Fibroblast of skin of abdomen (primary cell): ENCODE measurements at places on chromosomes 3 and 15.

- no peak for DNase-seq
These were observed 114.6 kb downstream of the XXYLT1 start for GRCh38 chr3:195156286-195156890.

- DNase-seq: peak; percentile 50
These were observed 75.1 kb downstream of the SLC12A8 start for GRCh38 chr3:125137358-125138033.

- DNase-seq: no peak
These were observed 22.8 kb downstream of the VIPR1 start for GRCh38 chr3:42525212-42525611.

DNA sequence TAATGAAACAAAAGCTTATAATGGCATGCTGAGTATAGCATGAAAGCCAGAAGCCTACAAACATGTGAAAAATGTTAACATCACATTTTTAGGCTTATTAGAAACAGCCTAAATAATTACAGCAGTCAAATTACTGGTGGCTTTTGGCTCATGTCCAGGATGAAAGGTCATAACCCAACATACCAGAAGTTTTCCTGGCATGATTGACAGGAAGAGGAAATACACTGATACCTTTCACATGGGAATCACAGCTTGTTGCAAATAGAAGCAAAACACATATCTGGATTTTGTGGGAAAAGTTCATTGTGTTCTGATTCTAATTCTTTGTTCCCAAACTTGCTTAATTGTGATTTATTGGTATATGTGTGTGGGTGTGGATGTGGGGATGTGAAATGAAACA is 393.5 kb upstream of the ARRDC4 start:
- no peak for DNase-seq

GRCh38 chr3:194386066-194386465 is 13.0 kb downstream of the GP5 start:
- DNase-seq: no peak

DNA sequence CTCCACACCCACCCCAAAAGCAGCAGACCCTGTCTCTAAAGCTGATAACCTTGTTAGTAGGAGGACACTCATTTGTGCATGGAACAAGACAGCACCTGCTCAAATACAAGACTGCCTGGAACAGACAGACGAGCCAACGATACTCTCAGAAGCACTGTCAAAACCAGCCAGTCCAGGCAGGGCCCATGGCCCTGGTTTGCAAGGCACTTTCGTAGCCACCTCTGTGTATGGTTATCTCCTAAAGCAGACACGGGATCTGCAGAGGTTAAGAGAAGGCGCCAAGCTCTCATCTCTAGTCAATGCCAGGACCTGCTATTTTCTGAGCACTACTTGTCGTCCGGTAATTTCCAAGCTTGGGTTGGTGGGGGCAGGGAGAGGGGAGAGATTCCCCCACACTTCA is 10.5 kb downstream of the NTRK3 start:
- no peak for DNase-seq

GRCh38 chr3:117304681-117305080 is 595.1 kb downstream of the TUSC7 start:
- DNase-seq: no peak

DNA sequence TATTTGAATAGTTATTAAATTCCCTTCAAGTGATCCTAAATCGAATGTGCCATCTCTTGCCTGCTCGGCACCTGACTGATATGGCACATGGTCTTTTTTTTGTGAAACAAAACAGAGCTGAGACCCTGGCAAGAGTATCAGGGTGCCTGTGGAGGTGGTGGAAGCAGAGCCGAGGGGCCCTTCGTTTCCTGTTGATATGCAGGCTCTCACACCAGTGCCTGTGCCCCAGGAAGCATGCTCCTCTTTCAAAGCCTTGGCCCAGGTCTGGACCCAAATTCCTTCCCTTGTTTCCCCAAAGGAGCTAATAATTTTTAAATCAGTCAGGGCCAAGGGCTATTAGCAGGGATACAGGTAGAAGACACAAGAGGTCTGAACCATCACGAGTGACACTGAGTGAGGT is 21.5 kb upstream of the MRPS22 start:
- DNase-seq: no peak

- no peak for DNase-seq
These were observed 54.6 kb downstream of the UMPS start for GRCh38 chr3:124784686-124785382.

DNA sequence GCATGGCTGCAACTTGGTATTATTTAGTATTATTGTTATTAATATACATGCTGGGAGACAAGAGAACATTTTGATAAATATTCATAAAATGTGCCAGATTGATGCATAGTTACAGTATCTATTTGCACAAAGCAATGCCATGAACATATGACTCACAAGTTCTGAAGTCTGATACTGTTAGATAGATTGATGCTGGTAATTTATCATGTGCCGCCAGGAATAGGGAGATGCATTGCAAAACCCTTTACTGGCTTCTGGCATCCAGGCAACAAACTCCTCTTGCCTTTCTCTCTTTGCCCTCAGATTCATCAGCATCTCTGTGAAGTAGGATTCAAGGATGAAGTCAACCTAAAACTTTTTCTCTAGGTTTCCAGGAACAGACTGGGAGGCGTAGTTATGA is 41.0 kb upstream of the SLC25A26 start:
- peak; percentile 13 for DNase-seq

GRCh38 chr3:125051715-125052581 is 3.8 kb downstream of the HEG1 start:
- peak; percentile 92 for DNase-seq

DNA sequence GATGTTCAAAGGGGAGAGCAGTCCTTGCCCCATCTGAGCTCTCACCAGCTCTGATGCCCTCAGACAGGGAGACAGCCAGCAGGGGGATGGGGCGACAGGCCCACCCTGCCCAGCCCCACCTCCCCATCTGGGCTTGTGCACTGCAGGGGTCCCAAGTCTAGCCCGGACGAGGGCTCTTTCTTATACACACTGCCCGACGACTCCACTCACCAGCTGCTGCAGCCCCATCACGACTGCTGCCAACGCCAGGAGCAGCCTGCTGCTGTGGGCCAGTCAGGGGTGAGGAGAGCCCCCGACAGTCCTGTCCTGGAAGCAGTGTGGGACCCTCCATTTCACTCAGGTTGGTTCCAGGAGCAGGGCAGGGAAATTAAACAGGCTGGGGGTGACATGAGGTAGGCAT is 73.9 kb downstream of the BOC start:
- no peak for DNase-seq

DNA sequence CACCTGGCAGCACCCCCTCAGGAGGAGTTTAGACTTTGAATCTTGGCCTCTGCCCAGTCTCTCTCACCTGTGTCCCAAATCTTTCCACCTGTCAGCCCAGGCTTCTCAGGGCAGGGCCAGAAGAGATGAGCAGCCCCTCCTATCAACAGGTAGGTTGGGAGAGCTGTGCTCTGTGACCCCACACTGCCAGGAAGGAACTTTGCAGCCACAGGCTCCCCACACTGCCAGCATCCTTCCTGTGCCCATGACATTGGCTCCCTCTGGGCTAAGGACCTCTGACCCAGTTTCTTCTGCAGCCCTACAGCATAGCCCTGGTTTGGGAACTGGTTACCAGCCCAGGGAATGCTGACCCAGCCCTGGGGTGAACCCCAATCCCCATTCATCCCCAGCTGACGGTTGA is 115.7 kb upstream of the IQSEC1 start:
- no peak for DNase-seq

DNA sequence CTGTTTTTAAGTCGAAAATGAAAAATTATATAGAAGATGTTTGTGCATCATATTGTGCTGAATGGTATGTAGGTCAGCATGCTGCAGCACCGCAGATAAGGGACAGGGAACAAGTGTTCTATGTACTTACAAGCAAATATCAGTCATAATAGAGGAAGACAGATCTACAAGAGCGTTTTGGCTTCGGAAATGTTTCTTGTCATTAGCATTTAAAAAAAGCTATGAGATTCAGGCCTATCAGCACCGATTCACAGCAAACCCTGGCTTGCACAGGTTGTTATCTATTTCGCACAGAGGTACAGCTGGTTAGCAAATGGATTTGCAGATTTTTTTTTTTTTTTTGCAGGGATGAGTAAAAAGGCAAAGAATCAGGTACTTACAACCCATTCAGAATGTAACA is 204.2 kb upstream of the TBC1D5 start:
- DNase-seq: no peak

GRCh38 chr3:104629038-104629437 is 737.7 kb upstream of the ALCAM start:
- peak; percentile 87 for DNase-seq

GRCh38 chr15:70466895-70467529 is 296.3 kb downstream of the UACA start:
- peak; percentile 67 for DNase-seq

- peak; percentile 90 for DNase-seq
These were observed 45.0 kb downstream of the PDHB start for GRCh38 chr3:58388550-58389091.

GRCh38 chr15:37199545-37199944 is 99.2 kb upstream of the MEIS2 start:
- DNase-seq: no peak

DNA sequence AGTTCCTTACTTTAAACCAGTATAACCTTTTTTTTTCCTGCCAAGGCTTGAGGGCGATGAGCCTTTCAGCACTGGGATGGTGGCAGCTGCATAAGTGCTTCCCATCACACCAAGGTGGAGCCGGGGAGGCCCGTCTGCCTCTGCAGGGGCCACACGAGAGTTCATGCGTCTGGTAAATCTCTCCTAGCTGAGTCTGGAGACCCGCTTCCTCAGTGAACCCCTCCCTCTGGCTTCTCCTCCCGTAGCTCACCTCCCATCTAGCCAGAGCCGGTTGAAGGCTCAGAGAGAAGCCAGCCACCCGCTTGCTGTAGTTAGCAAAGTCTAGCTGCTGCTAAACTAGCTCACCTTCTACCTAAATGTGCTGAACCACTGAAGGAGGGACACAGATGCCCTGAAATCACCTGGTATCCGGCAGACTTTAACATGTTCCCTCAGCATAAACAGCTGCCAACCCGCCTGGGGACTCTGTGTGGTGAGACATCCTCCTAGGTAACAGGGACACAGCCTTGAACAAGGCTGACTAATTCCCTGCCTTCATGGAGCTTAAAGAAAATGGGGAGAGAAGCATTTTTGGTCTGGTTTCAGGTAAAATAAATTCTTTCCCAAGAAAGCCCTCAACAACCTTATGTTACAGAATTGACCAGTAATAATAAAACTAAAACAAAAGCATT is 42.9 kb downstream of the RLBP1 start:
- DNase-seq: no peak

DNA sequence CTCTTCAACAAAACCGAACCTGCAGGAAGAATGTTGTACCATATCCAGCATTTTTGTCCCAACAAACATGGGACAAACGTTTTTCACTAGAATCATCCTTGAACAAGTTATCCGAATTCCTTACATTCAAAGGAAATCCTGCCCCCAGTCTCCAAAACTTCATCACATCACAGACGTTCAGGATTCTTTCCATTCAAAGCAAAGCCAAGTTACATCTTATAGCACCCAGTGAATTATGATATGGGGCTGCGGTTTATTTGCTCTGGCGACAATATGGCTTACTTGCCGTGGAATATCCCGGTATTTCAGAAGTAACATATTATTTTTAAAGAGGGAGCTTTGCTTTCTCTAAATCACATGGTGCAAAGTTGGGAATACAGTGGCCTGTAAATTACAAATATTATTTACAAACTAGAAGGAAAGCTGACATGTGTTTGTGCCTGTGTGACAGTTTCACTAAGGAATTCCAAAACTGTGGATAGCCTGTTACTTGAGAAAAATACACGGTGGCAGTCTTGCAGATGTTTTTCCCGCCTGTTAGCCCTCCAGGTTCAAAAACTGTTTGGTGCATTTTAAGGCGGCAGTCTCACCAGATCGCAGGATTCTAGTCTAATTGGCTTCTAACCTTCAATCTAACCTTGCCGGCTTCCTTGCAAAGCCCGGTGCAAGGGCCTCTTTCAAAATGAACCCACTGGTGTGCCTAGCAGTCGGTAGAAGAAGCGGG is 736 bp upstream of the MBNL1 start:
- DNase-seq: peak; percentile 75

DNA sequence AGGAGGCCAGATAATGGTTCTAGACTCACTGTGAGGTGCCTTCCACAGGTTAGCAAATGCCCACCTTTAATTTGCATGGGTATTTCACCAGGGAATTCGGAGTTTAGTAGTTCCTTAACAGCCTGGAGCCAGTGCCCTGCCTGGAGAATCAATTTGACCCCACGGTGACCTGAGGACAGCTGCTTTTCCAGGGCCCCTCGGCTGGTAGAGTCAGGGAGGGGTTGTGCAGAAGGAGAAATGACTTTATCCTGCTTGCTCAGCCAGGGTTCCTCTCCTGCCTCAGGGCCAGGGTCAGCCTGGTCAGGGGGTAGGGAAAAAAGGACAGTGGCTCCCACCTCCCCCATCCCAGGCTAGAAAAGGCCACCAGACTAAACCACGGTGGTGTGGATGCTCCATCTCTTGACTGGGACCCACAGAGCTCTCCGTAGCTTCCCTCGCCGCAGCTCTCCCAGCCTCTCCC is 12.0 kb downstream of the DLL4 start:
- DNase-seq: no peak

GRCh38 chr3:65112751-65113300 is 425.0 kb upstream of the ADAMTS9 start:
- no peak for DNase-seq

DNA sequence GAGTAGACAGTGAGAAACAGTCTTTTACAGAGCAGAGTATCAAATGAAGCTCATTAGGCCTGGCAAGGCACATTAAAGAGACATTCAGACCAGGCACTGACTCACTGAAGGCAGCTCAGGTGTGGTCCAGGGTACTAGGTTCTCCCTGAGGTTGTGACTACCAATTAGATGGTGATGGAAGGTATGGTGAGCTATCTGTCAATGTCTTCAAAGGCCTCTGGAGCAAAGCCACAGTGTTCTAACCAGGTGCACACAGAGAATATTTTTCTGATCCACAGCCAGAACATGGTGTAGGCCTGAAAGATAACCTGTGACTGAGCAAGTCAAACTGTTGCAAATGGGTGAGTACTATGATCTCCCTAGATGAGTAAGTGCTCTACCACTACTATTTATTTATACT is 51.5 kb downstream of the EOMES start:
- no peak for DNase-seq

GRCh38 chr3:168165390-168166269 is 69.9 kb upstream of the GOLIM4 start:
- DNase-seq: peak; percentile 69

- DNase-seq: peak; percentile 89
These were observed 78.2 kb downstream of the CCNL1 start for GRCh38 chr3:157081626-157082210.

- peak; percentile 4 for DNase-seq
These were observed 620.7 kb upstream of the ALCAM start for GRCh38 chr3:104746056-104746455.

DNA sequence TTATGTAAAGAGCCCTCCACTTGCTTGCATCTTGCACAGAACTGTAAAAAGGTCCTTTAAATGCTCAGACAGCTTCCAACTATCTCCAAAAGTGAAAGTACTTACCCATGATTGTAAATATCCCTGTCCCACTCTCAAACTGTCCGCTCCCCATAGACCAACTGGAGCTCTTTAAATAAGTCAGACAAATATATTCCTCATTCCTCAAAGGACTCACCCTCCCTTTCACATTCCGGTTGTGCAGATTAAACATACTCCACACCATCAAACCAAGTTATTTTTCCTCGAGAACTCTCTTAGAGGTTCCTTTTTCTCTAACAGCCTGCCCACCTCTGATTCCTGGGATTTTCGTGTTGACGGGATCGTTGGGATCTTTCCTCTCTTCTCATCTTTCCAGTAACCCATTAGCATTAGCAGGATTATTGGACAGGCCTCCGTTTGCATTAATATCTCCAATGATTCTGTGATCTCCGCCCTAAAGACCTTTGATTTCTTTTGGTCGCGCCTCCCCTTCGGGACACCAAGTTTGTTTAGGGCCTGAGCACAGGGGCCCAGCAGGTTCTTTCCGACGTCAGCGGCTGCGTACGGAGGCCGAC is 763 bp downstream of the GOLGB1 start:
- DNase-seq: no peak
